ENCODE measurements at places on chromosomes 13 and 19. TPM values are rescaled to one million over a fixed set of nuclear protein-coding genes. Genes with fewer than 3 reads are reported as not detected.

The DAND5 gene
- total RNA-seq = not detected

The PDE4C gene
- not detected for total RNA-seq

The TNFSF9 gene
- 32.9 TPM for total RNA-seq

The ZNF625 gene
- total RNA-seq = 3.0 TPM

The RGCC gene
- total RNA-seq = 12.1 TPM

The ZIC5 gene
- not detected for total RNA-seq

The ZNF91 gene
- total RNA-seq = 7.7 TPM

The ZNF665 gene
- total RNA-seq = 4.6 TPM

The C19orf33 gene
- total RNA-seq = 609 TPM

The NMRK2 gene
- not detected for total RNA-seq

The PRRG2 gene
- total RNA-seq = 10.0 TPM

The MEIOSIN gene
- total RNA-seq = not detected

The MYBPC2 gene
- not detected for total RNA-seq

The ZFP14 gene
- total RNA-seq = 1.6 TPM

The SHC2 gene
- 0.07 TPM for total RNA-seq

The CD70 gene
- total RNA-seq = 0.35 TPM

The MIA gene
- total RNA-seq = 0.88 TPM

The FAAP24 gene
- total RNA-seq = 3.5 TPM

The PRR36 gene
- 0.07 TPM for total RNA-seq

The ERCC5 gene
- total RNA-seq = 34.7 TPM

The LYPD3 gene
- 344 TPM for total RNA-seq

The EID2B gene
- total RNA-seq = 3.4 TPM

The BST2 gene
- total RNA-seq = not detected

The YJEFN3 gene
- 0.28 TPM for total RNA-seq
